ENCODE measurements at places on chromosomes 2 and 18.

- peak; percentile 76 for DNase-seq
These were observed 72.4 kb downstream of the ALPK2 start for GRCh38 chr18:58556331-58557007.

DNA sequence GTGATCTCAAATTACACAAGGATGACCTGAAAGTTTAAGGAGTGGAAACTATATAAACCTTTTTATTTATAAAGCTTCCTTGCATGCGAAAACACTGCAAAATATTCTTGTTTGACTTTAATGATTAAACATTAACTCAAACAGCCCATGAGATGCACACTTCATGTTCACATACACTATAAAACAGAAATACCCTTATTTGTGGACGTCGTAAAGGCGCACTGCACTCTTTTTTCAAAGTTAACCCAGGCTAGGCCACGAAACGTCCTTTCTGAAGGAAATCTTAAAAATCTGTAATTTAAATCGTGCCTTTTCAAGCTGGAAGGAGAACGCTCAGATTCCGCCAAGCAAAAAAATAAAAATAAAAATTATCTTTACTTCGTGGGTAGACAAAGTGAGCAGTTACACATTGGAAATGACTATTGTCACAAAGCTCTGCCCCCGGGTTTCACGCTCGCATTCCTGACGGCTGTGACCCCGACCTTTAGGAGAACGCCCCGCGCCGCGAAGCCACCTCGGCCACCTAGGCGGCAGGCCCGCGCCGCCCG is 728 bp downstream of the FAM168B start:
- DNase-seq = no peak

GRCh38 chr2:207599636-207600035 is 25.6 kb downstream of the METTL21A start:
- DNase-seq = no peak

GRCh38 chr2:128405467-128405900 is 86.8 kb upstream of the HS6ST1 start:
- DNase-seq = peak; percentile 45

DNA sequence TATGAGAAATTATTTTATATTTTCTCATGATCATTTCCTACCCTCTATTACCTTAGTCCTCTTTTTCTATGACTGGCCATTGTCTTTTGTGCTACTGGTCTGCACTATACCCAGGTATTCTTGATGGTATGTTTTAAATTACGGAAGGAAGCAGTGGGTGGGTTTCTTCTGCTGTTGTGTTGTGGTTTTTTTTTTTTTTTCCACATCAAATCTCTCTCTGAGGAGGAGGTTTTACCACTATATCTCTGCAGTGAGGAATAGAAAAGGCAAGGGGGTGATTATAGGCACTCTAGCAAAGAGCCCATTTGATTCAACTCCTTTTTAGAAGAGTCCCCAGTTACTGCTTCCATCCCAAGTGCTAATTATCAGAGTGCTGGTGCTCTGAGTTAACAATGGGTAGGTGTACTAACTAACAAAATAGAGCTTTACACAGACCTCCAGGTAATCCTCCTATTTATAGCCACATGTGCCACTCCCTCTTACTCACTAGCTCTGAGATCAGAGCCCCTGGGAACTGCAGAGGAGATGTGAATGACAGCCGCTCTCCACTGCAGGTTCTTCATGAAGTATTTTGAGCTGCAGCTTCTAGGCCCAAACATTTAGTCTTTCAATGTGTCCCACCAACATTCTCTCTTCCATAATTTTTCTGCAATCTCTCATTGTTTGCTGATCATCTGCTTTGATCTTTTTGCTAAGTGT is 301.6 kb upstream of the GULP1 start:
- DNase-seq = no peak

- no peak for DNase-seq
These were observed 20.7 kb downstream of the TOGARAM2 start for GRCh38 chr2:29001806-29002205.

GRCh38 chr2:135094508-135094907 is 42.4 kb downstream of the RAB3GAP1 start:
- no peak for DNase-seq

DNA sequence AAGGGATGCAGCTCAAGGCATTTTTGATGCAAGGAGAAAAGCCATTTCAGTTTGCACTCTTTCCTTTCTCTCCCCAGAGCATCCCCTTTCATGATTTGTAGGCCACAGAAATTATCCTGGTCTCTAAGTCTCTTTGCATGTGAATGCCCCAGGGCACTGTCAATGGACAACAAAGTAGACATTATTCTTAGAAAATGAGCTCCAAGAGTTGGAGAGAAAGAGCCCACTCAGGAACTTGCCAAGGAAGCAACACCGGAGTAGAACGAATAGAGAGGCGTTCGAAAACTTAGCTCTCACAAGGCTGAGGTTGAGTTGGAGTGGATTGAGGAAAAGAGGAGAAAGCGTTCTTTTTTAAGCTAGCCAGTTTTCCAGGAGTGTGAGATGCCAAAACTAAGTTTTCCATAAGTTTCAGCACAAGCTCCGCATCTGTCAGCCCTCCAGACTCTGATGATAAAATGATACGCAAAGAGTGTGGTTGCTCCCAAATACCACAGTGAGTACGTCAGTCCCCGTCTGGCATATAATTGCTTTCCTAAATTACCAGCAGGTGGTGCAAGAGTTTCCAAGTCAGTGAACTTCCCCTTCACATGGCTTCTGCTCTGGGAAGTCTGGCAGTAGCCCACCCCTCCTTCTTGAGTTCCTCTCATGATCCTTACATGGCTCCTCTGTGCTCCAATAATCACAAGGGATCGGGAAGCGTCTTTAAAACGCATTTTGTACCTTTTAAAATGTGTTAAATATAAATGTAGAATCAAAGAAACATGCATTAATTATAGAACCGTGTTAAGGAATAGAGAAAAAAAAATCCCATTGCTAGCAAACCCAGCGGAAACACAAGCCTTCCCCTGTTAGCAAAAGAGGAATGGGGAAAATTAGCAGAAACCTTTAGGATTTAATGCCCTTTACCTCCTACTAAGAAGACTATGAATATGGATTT is 1060.6 kb upstream of the FANCL start:
- DNase-seq = peak; percentile 49

DNA sequence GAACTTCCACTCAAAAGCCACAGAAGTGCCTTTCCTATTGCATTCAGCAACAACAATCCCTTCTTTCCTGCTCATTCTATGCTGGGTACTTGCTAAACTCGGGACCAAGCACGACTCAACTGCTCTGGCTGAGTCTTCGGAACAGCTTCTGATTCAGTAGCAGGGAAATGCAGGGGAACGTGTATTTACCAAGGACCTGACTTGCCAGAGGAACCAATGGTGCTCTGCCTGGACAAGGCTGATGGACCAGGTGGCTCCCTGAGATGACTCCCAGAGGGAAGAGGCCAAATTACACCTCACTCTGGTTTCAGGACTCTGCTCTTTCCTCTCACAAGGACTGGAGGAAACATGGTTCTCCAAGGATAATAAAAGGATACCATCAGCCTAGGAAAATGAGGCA is 12.2 kb downstream of the CXCR2 start:
- no peak for DNase-seq
